ENCODE measurements at places on chromosomes 3 and 15. TPM values are rescaled to one million over a fixed set of nuclear protein-coding genes. Genes with fewer than 3 reads are reported as not detected.

RNU6-1 gene
- total RNA-seq: not detected

PLSCR5 gene
- not detected for total RNA-seq

DNA sequence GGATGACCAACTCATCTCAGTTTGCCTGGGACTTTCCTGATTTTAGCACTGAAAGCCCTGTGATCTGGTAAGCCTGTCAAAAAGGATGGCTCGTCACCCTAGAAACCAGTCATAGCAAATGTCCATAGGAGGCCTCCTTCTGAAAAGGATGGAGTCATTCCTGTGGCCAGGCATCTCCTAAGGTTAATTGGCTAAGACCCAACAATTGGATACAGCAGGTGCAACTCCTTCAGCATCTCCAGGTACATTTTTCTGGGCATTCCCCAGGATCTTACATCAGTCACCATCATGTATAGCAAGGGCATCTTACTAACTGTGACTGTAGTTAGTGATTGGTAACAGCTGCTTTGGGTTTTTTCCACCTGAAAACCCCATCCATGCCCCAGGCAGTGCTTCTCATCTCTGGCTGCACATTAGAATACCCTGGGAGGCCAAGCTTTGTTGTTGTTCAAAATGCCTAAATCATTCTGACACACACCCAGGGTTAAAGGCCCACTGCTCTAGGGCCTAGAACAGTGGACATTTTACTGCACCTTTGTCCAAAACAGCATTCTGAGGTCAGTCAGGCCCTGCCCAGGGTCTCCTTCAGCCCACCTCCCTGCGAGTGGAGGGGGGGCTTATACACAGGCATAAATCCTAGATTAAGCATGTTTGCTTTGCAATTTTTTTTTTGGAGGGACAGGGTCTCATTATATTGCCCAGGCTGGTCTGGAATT is 28.3 kb upstream of the GALNT15 start:
- H3K27ac ChIP-seq: no peak overlapping the region
- no peaks in the 10 kb centered on the region for H3K36me3 ChIP-seq
- H3K4me1 ChIP-seq: no peaks in the 10 kb centered on the region
- no peaks in the 10 kb centered on the region for H3K27me3 ChIP-seq
- no peak overlapping the region for H3K4me3 ChIP-seq

DNA sequence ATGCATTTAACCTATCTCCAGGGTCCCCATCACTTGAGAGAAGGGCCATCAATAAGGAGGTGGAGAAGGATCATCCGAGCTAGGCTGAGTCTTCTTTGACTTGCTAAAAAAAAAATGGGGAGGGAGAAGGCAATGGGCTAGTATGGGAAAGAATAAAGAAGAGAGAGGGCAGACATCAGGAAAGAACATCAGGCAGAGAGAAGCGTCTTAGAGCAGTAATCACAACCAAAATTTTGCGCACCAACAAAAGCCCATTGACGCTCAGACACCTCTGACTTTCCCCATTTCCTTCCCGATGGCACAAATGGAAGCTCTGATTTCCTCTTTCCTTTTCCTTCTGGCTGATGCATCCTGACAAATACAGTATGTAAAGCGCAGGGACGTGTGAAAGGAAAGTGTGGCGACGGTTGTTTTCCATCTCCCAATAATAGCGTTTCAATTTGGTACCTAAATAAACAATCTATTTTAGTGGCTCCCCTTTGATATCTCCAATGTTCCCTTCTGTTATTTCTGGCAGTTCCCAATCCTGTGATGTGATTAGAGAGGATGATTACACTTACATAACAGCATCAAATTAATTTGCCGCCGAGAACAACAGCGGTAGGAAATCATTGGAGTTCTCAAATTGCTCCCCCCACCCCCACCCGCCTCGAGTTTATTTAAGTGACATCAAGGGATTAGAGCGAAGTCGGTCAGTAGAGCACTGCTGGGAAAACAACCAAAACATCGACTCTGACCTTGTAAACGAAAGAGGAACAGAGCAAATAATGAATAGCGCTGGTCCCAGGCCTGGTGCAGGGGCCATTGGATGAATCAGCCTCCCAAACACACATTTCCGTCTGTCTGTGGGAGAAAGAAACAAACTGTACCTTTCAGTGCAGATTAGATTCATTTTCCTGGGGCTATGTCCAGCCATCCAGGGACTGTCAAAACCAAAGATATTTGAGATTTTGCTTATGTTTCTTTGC is 273.3 kb upstream of the ICE2 start:
- H3K4me1 ChIP-seq: no peaks in the 10 kb centered on the region
- H3K27me3 ChIP-seq: no peaks in the 10 kb centered on the region

DNA sequence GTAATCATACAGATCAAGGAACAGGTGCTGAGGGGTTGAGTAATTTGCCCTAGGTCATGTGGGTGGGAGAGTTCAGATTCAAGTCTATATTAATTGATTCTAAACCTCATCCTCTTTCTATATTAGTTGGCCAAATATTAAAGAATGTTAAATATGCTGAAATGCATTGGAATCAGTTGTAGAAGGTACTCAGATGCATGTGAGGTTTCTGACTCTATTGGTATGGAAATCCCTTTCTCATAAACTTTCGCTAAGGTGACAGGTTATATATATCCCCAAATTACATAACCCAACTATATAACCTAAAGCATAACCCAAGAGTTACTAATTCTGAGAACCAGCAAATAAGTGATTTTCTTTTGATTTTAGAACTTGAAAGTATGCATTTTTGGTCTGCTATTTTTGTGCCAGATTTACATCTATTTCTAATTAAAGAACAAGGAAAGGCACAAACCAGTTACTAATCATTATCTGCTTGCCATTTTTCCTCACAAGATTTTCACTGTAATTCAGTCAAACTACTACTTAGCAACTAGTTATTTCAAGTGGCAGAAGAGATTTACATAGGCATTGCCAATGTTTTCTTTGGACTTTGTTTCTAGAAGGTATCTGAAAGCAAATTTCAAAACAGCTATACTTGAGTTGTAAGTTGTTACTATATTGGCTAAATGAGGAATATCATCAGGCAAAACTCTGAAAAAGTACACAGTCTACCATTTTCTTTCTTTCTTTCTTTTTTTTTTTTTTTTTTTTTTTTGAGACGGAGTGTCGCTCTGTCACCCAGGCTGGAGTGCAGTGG is 201.3 kb downstream of the RBMS3 start:
- H3K27ac ChIP-seq: no peak overlapping the region
- DNase-seq: no peak
- no peaks in the 10 kb centered on the region for H3K36me3 ChIP-seq
- H3K27me3 ChIP-seq: no peaks in the 10 kb centered on the region
- H3K4me3 ChIP-seq: no peak overlapping the region
- no peaks in the 10 kb centered on the region for H3K4me1 ChIP-seq

DNA sequence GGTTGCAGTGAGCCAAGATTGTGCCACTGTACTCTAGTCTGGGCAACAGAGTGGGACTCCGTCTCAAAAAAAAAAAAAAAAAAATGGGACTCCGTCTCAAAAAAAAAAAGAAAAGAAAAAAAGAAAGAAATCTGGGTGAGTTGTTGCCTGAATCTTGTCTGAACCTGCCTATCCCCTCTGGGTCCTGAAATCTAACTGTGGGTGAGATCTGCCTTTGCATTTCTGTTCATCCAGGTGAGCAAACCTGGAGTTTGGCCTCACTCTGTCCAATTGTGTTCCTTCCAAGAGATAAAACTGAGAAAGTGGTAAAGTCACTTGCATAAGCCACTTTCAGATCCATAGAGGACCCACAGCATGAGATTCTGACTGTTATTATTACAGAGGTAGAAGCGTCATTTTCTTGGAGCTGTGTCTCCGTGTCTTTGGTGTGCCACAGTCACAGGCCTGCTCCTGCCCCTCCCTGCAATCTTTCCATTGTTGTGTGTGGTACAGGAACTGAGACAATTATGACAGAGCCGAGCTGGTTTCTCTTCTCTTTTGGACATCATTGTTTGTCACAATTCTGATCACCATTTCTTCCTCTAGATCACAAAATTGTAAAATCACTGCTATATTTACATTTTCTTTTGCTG is 235.9 kb downstream of the LPP start:
- no peak overlapping the region for H3K27ac ChIP-seq
- DNase-seq: no peak
- H3K4me1 ChIP-seq: peaks cover 13% of the 10 kb centered on the region
- no peak overlapping the region for H3K4me3 ChIP-seq
- H3K27me3 ChIP-seq: no peaks in the 10 kb centered on the region

- H3K4me3 ChIP-seq: no peak overlapping the region
- peaks cover 22% of the 10 kb centered on the region for H3K4me1 ChIP-seq
- no peak for DNase-seq
- H3K36me3 ChIP-seq: no peaks in the 10 kb centered on the region
These were observed 469.4 kb upstream of the ATP11B start for GRCh38 chr3:182323898-182324297.

GRCh38 chr3:152374262-152374990 is 105.7 kb downstream of the MBNL1 start:
- H3K36me3 ChIP-seq: no peaks in the 10 kb centered on the region
- H3K4me3 ChIP-seq: no peak overlapping the region
- no peak for DNase-seq
- H3K27me3 ChIP-seq: no peaks in the 10 kb centered on the region

KLF15 gene
- total RNA-seq: 7.2 TPM

DNA sequence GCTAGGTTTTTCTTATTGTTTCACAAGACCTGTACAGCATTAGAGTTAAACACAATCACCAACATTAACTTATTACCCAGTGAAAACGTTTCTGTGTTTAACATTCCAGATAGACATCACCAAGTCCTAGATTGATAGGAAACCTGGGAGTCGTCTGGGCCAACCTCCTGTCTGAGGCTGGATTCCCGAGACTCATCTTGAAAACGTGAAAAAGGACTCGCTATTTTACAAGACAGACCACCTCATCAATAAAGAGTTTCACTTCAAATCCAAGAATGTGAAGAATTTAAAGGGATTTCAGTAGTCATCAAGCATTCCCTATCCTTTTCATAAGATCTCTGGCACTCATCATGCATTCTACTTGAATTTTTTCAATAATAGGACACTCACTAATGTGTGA is 626.6 kb downstream of the MCTP2 start:
- H3K36me3 ChIP-seq: no peaks in the 10 kb centered on the region
- no peaks in the 10 kb centered on the region for H3K4me1 ChIP-seq
- H3K27ac ChIP-seq: no peak overlapping the region
- H3K27me3 ChIP-seq: no peaks in the 10 kb centered on the region

DNA sequence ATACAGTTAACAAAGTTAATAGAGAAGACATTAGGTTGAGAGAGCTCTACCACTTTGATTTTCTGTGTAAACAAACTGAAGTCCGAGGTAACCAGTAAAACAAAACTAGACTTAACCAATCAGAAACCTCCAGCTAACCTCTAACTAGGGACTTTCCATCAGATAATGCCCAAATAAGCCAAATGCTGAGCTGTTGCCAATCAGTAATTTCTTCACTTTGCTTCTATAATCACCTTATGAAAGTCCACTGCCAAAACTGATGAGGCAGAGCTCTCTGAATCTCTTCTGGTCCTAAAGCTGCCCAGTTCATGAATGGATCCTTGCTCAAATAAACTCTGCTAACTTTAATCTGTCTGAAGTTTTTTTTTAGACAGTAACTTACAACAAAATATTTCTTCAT is 448.0 kb upstream of the NECTIN3 start:
- H3K4me1 ChIP-seq: no peaks in the 10 kb centered on the region
- H3K4me3 ChIP-seq: no peak overlapping the region
- no peak for DNase-seq
- H3K36me3 ChIP-seq: no peaks in the 10 kb centered on the region

CLDN18 gene
- total RNA-seq: not detected

GRCh38 chr3:158134363-158134762 is 24.5 kb downstream of the RSRC1 start:
- DNase-seq: no peak
- H3K36me3 ChIP-seq: no peaks in the 10 kb centered on the region
- H3K27me3 ChIP-seq: no peaks in the 10 kb centered on the region
- H3K27ac ChIP-seq: no peak overlapping the region

GRCh38 chr3:100697723-100698285 is 11.5 kb upstream of the TFG start:
- no peak overlapping the region for H3K27ac ChIP-seq
- H3K27me3 ChIP-seq: peaks cover 7% of the 10 kb centered on the region
- no peak overlapping the region for H3K4me3 ChIP-seq
- H3K36me3 ChIP-seq: no peaks in the 10 kb centered on the region
- DNase-seq: no peak

GRCh38 chr15:39778021-39778420 is 4.6 kb downstream of the FSIP1 start:
- DNase-seq: no peak
- H3K27ac ChIP-seq: no peak overlapping the region
- H3K36me3 ChIP-seq: no peaks in the 10 kb centered on the region
- H3K4me1 ChIP-seq: peaks cover 11% of the 10 kb centered on the region

DNA sequence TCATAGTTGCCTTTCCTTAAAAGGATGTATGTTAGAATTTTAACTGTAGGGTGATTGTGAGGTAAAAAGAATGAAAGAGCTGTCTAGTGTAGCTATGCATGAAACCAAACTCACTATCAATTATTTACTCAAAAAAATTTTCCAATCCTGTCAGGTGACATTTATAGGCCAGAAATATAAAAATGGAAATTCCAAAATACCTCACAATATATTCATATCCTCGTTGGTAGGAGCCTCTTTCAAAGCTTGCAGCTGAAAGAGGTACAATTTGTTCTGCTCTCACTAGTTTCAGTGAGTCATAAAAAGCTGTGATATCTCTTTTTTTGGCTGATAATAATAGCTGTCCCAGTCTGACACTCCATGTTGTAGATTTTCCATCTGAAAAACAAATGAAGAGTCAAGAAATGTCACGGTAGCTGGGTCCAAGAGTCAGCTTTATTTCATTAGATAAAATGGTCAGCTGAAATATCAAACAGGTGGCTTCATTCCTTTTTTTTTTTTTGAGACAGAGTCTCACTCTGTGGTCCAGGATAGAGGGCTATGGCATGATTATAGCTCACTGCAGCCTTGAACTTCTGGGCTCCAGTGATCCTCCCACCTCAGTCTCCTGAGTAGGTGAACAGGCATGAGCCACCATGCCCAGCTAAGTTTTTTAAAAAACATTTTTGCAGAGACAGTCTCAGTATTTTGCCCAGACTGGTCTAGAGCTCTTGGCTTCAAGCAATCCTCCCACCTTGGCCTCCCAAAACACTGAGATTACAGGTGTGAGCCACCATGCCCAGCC is 50.8 kb upstream of the XRN1 start:
- H3K4me3 ChIP-seq: no peak overlapping the region
- H3K4me1 ChIP-seq: no peaks in the 10 kb centered on the region
- no peaks in the 10 kb centered on the region for H3K27me3 ChIP-seq
- H3K27ac ChIP-seq: no peak overlapping the region
- DNase-seq: no peak
- no peaks in the 10 kb centered on the region for H3K36me3 ChIP-seq

DNA sequence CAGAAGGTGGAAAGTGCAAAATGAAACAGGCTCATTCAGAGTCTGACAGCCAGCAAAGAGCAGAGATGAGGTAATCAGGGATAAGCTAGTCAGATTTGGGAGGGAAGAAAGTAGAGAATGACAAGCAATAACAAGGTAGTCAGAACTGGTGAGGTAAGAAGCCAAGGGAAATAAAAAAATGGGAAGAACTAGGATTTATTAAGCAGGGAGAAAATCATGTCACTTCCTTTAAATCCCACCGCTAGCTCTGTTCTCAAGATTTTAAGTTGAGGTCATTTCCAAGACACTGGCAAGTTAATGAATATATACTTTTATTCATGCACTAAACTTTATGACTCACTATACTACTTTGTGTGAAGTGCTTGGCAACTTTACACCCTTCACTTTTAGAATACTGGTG is 1106.8 kb downstream of the IGSF11 start:
- no peak overlapping the region for H3K27ac ChIP-seq
- no peaks in the 10 kb centered on the region for H3K36me3 ChIP-seq
- no peak overlapping the region for H3K4me3 ChIP-seq
- H3K4me1 ChIP-seq: peaks cover under 1% of the 10 kb centered on the region
- H3K27me3 ChIP-seq: no peaks in the 10 kb centered on the region

Measured in neural progenitor cell (in vitro differentiated cells).